ENCODE measurements at places on chromosomes 1 and 21.

GRCh38 chr1:243923292-243924171 is 73.5 kb upstream of the AKT3 start:
- no peak for DNase-seq

DNA sequence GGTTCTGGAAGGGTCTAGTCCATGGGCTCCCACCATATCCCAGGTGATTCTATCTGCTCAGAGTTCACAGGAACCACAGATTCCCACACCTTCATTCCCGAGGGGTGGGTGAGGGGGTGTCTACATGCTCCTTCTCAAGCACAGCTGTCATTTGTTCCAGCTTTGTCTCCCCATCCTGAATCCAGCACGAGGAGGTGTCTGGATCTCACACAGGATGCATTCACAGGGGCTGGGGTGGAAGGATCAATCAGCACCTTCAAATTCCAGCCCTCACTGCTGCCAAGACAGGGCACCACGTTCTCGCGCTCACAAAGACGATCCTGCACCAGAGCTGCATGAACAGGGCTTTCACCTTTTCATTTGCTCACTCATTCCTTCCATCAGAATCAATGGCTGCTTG is 52.7 kb downstream of the TCP10L start:
- no peak for DNase-seq

DNA sequence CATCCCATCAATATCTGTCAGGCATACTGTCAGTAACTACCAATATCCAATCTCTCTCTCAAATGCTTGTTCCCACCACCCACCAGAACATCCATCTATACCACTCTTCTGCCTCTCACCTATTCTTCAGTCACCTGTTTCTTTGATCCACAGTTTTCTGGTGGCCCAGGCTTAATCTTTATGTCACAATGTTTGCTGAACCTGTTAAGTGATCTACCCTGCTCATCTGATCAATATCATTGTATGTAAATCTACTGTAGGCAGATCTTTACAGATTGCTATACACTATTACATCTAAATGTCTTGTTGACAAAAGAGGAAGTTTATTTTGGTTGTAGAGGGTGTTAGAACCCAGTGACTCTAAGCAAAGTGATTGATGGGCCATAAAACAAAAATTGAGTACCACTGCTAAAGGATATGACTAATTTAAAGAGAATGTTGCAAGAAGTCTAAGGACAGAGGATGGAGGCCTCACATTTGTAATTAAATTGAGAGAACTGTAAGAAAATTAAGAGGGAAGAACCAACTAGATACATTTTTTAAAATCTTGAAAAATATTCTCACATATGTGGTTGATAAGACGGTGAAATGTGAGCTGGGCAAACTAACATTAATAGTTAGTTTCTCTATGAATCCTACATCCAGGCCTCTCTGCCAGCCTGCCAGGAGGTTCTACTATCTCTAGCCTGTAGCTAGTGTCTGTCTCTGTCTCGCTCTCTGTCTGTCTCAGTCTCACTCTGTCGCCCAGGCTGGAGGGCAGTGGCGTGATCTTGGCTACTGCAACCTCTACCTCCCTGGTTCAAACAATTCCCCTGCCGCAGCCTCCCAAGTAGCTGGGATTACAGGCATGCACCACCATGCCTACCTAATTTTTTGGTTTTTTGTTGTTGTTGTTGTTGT is 34.1 kb downstream of the EGLN1 start:
- DNase-seq, result peak; percentile 35

DNA sequence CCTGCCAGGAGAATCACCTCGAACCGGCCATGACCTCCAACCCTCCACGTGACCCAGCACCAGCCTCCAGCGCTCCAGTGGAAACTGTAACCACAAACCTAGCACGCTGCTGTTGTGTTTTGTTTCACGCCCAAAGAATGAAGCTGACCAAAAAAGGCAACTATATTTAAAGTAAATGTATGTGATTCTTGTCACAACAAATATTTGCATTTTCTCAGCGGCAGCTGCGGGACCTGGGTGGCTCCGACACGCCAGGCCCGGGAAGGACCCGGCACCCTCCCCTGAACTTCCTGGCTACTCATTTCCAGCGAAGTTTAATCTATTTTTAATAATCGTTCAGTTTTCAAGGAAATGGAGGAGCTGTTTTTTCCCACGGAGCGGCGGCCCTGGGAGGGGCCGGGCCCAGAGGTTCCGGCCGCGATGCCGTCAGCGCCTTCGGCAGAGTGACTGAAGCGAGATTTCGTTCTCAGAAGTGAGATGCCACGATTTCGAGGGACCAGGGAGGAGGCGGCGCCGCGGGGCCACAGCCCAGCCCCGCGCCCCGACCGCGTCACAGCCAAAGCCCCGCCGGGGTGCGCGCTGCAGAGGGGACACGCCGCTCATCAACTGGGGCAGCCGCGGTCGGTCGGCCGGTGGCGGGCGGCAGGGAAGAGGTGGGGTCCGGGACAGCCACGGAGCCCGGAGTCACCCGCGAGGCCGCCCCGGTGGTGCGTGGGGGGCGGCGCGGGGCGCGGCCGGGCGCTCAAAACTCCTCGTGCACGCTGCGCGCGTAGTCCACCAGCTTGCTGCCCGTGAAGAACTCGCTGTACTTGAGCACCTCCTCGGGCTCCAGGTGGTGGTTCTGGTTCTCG is 3.0 kb upstream of the TNFRSF4 start:
- no peak for DNase-seq

DNA sequence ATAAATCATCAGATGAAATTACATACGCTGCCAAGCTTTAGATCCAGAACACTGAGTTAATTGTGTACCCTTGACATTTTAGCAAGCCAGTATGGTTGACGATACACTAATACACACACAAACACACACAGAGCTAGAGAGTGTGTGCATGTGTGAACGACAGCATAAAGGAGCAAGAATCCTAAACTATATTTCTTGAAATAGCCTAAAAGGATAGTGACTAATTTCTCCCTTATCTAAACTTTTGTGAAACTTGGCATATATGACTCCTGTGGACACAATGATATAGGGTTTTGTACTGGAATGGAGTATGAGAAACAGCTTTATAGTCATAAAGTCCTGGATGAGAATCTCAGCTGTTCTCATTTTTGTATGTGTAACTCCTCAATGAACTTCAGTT is 65.1 kb upstream of the DMRTA2 start:
- DNase-seq, result no peak

DNA sequence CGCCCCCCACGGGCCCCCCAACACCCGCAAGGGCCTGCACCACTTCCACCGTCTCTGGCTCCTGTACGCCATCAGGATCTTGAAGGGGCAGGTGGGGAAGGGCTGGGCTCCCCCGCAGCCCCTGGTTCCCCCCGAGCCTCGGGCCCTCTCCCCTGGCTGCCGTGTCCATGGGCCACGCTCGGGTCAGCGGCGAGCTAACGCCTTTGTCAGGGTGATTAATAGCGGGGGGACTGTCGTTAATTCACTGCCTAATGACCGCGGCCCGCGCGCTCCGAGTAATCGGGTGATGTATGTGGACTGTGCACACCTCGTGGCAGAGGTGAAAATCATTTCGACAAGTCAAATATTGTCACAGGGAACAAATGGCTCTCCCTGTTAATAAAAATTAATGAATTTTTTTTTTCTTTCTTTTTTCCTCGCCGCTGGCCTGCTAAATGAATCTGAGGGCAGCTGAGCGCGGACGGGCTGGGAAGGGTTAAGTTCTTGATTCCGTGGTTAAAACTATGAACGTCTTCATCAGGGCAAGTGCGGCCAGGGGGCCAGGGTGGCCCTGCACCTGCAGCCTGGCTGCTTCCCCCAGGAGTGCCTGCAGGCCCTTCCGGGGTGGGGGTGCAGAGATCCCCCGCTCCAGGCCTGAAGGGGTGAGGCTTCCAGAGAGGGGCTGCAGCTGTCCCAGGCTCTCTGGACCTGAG is 100.8 kb downstream of the PRDM16 start:
- DNase-seq, result no peak

DNA sequence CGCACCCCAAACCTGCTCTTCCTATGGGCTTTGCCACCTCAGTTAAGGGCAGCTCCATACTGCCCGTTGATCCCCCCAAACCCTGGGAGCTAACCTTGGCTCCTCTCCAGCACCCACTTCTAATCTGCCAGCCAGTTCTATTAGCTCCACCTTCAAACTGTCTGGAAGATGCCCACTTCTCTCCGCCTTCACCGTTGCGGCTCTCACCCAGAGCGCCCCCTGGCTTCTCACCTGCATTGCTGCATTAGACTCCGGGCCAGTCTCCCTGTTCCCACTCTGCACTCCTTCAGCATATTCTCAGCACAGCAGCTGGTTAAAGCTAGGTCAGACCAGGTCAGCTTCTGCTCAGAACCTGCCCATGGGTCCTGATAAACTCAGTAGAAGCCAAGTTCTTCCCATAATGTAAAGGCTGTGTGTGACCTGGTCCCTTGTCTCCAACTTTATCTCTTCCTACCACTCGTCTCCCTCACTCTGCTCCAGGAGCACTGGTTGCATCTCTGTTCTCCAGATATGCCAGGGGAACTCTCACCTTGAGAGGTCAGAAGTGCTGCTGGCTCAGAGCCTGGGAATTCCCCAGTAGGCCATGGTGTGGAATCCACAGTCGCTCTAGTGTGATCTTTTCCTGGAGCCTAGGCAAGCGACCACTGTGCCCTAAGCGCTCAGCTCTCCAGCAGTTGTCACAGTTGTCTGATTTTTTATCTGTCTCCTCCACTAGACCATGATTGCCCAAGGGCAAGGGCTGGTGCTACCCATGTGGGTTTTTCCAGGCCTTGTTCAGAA is 150.3 kb downstream of the HMGB4 start:
- DNase-seq, result peak; percentile 3

DNA sequence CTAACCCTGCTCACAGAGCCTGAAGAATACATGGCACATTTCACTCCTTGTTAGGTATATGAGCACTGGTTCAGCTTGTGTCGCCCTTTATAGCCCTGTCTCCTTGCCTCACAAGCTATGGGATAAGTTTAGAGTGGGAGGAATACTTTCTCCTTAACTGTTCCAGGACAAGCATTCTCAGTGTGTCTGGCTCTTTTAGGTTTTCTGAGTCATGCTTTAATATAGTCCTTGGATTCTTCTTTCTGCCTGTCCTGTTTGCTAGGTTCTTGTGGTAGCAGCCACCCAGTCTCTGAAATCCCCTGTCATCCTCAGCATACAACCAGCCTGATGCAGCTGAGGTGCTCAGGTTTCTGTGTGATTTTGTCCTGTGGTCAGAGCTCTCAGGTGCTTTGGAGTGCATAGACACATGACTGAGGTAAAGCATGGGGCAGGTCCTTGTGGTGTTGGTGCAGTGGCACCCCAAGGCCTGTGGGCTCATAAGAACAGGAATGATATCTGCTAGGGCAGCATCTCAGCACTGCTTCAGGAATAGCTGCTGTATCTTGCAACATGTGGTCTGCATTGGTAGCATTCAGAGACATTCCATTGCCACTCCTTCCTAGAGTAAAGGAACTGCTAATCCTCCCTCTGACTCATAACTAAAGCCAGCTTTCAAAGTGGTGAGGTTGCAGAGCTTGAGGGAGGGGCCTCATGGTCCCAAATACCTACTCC is 14.2 kb upstream of the CASQ2 start:
- peak; percentile 19 for DNase-seq

GRCh38 chr1:20466273-20466672 is 19.7 kb downstream of the CAMK2N1 start:
- DNase-seq, result no peak

DNA sequence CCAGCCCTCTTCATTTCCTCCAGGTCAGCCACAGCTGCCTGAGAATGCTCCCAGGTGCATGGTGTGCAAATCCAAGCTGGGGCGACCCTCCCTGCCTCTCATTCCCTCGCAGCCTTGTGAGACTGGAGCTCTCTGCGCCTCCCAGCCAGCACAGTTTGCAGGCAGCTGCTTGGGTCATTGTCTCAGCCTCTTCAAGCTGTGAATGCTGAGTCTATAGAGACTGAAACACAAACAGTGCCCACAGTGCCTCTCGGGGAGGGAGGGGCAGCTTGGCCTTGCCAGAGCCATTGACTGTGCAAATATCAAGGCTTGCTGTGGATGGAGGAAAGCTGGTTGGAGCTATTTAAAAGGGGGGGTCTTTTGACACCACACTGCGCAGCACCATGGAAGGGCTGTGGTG is 10.6 kb downstream of the PLXNA2 start:
- no peak for DNase-seq
